Inflammatory macrophage treated with lipopolysaccharide for 4 hours (primary cell): ENCODE measurements at places on chromosomes 2 and 18.

- DNase-seq: no peak
Observed at GRCh38 chr18:77133051-77133834, 660 bp upstream of the MBP start.

GRCh38 chr2:40877734-40878288 lies 425.9 kb upstream of the SLC8A1 start:
- DNase-seq: peak; percentile 1

DNA sequence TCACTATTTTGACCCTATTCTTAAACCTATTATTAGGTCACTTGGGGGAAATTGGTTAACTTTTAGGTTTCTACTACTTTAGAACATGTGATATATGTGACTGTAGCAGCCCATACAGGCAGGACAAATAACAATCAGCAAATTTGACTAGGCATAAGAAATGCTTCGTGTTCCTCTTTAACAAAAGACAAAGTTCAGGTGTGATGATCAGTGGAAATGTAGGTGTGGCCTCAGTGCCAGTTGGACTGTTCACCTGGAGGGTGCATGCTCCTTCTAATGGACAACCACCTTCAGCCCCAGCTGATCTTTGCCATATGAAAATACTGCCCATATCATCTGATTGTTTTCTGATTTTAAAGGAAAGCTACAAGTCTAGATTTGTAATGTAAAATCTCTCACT lies 6.4 kb downstream of the PDK1 start:
- no peak for DNase-seq

GRCh38 chr2:21257621-21258020 lies 133.9 kb downstream of the TDRD15 start:
- DNase-seq: no peak

DNA sequence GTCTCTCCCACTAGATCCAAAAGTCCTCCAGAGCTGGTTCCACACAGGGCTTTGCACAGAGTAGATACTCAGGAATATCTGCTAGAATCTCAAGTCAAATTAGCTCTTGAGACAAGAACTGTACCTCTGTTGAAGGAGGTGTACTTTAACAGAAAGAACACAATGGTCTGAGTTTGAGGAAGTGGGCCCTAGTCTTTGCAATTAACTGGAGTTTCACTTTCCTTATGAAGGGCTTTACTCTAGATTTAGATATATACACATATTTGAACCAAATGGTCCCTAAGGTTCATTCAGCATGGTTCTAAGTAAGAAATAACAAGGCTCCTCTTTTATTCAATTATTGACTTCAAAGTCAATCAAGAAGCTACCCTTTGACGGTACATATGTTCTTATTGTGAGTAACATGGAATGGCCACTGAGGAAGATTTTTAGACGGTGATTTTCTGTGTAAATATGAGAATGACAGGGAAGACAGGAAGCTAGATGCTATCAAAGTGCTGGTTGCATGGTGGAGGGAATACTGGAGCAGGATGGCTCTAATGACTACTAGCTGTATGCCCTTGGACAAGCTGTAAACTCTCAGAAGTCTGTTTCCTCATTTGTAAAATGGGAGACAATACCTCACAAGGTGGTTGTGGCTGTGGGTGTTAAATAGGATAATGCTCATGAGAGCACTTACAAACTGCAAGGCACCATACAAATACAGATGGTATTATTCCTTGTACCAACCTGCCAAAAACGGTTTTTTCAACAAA lies 73.5 kb upstream of the SERTAD2 start:
- DNase-seq: peak; percentile 84
